Bronchial epithelial cell (primary cell): ENCODE measurements at places on chromosomes 5 and 9.

GRCh38 chr9:129702589-129703520, 37.4 kb downstream of the PRRX2 start:
- DNase-seq, result peak; percentile 74

GRCh38 chr5:56608217-56608925, 207.0 kb upstream of the MAP3K1 start:
- DNase-seq, result no peak

- no peak for DNase-seq
Measured at GRCh38 chr9:131436376-131436775, 42.5 kb downstream of the PRRC2B start.

- DNase-seq, result peak; percentile 29
Measured at GRCh38 chr5:53423724-53424123, 56.7 kb upstream of the FST start.

DNA sequence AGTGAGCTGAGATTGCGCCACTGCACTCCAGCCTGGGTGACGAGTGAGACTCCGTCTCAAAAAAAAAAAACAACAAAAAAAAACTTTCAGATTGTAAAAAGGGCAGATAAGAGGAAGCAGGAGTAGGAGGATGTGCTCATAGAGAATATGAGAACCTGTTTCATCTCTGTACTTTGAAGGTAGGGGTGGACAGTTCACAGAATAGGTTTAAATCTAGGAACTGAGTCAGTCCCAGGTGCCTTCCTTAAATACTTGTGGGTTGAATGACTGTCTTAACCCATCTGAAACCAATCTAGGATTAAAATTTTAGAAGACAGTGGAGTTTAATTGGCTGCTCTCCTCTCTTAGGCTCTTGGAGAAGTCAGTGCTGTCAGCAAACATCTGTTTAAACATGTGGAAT, 12.4 kb downstream of the POLK start:
- DNase-seq, result peak; percentile 9

DNA sequence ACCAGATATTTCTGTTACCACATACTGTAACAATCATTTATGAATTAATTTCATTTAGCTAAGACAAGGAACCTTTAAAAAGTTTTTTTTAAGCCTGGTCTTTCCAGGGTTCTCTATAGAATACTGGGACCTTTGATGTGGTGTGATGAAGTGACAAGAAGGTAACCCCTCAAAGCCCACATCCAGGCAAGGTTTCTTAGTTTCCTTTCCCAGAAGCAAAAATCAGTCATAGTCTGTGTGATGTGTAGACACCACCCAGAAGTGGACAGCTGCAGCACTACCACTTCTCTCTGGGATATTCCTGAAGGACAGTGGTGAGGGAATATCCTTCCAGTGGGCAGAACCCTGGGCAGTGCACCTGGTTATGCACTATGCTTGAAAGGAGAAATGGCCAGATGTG, 115.6 kb downstream of the TTC39B start:
- DNase-seq, result no peak

DNA sequence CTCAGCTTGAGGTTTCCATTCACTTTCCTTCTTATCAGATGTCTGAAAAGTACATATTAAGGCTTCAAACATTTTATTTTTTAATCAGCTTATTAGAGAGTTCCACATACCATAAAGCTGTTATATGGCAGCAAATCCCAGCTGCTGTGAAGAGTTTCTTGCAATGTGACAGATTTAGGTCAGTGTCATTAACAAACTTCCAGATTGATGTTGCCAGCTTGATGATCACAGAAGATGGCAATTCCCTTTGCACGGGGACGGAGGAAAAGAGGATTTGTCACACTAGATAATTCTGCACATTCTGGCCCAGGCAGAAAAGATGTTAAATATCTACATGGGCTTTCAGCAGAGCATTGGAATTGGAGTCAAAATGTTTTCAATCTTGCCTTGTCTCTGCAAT, 215.8 kb downstream of the BRINP1 start:
- no peak for DNase-seq

GRCh38 chr5:104363567-104363966, 801.0 kb upstream of the NUDT12 start:
- no peak for DNase-seq

GRCh38 chr9:36116593-36116992, 19.9 kb upstream of the GLIPR2 start:
- no peak for DNase-seq

- DNase-seq, result peak; percentile 81
Measured at GRCh38 chr5:10366310-10367272, 13.1 kb downstream of the MARCHF6 start.

- DNase-seq, result no peak
Measured at GRCh38 chr5:97494465-97494864, 311.4 kb upstream of the RIOK2 start.

DNA sequence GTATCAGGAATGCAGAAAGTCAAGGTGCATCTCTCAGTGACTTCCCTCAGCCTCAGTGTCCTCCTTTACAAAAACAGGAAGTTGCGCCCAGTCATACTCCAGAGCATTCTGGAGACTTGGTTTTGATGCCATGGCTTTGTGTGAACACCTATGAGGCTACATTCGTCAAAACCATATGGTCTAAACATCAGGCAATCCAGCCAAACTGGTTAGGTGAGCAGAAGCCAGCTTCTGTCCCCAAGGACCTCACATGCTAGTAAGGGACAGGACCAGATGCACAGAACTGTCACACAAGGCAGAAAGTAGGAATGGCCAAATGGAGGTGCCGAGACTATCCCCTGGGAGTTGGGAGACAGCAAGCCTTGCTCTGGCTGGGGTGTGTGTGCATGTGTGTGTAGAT, 217.2 kb downstream of the MELK start:
- no peak for DNase-seq

GRCh38 chr5:64826541-64826940, 57.8 kb downstream of the CWC27 start:
- no peak for DNase-seq

GRCh38 chr9:4923580-4924544, 61.2 kb upstream of the JAK2 start:
- DNase-seq, result peak; percentile 45

GRCh38 chr9:127360829-127361228, 36.1 kb upstream of the SLC2A8 start:
- DNase-seq, result peak; percentile 50

DNA sequence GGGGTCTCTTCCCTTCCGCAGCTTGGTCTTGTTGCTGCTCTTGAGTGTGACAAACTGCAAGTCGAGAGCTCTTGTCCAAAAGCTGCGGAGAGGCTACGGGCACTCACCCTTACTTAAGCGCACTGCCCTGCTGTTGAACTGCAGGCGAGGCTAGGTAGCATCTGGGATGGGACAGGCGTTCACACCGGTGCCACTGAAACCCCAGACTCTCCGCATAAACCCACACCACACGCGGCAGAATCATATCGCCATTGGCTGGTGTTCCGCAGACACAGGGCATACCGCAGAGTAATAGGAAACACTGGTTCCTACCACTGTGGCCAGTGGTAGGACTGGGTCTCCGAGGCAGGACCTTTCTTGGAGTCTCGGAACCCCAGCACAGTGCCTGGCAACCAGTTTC, 2.2 kb upstream of the NPR3 start:
- DNase-seq, result no peak

- peak; percentile 55 for DNase-seq
Measured at GRCh38 chr5:12023614-12024241, 119.5 kb upstream of the CTNND2 start.

GRCh38 chr9:129495620-129496472, 125.1 kb downstream of the C9orf50 start:
- peak; percentile 65 for DNase-seq

- DNase-seq, result no peak
Measured at GRCh38 chr5:93584596-93585040, 1.6 kb downstream of the NR2F1 start.

DNA sequence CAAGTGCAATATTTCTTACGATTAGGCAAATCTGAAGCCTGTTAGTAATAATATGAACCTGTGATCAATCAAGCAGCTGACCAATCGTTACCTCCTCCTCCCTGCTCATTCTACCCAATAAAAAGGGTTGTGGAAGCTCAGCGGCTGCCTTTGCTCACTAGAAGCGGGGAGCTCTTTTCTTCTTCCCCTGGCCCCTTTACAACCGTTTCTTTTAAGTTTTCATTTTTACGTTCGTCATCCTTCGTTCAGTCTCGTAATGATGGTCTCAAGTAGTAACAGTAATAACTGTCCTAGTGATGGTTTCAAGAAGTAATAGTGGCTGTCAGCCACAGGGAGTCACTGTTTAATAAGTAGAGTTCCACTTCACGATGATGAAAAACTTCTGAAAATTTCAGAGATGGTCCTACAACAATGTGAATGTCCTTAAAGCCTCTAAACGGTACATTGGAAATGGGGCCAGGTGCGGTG, 6.2 kb downstream of the UGT3A2 start:
- no peak for DNase-seq

DNA sequence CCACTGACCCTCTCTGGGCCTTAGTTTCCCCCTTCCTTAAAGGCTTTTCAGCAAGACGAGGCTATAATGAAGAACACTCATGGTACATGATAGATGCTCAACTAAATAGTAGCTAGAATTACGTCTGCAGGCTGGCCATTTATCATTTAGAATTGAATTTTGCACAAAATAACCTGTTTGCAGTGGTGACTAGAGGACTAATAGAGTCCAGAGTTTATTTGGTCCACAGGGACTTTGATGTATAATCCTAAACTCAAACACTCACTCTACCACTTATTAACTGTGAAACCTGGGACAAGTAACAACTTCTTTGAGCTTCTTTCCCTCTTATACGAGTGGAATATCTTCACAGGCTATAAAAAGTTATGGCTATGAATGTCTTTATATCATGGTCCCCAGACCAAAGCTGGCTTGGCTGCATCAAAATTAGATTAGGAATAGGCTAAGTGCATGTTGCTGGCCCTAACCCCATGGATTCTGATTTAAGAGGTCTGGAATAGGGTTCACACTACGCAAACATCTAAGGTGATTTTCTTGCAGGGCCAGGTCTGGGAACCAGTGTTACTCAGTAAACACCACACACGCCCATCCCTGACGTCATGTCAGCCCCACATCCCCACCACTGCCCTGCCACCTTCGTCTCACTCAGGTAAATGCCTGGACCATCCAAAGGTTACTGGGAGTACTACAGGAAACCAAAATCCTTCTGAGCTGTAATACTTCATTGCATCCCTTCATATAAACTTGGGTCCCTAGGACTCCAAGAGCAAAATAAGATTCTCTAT, 150.6 kb downstream of the FRMD3 start:
- no peak for DNase-seq

GRCh38 chr5:117892360-117892759, 1096.0 kb downstream of the DTWD2 start:
- DNase-seq, result no peak

DNA sequence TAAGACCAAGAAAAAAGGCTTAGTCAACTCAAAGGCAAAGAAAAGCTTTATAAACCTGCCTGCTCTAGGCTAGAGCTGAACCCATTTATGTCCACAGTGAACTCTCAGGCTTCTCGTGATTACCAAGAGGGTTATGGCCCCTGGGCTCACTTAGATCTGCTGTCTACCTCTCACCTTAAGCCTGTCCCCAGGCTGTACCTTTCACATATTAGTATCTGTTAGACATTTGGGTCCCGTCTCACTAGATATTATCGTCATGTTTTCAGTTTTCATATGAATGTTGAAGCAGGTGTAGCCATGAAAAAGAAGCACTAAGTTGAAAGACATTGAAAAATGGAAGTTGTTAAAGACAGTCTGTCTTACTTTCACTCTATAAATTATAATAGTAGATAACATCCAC, 75.2 kb upstream of the COX7C start:
- no peak for DNase-seq

DNA sequence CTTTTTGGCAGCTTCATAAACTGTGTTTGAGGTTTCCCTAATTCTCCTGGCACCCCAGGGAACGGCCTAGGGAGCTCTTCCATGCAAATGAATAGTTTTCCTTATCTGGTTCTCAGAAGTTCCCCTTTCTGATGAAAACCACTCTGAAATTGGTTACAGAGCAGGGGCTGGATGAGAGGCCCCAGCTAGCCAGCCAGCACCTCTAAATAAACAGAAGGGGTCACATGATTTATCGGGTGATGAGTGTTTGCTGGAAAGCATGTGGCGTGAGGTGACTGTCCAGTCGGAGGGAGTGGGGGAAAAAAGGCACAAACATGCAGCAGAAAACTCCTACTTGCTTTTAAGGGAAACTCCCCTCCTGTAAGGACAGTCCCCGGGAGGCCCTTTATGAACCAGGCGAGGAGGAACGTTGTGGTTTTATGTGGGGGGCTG, 261.2 kb upstream of the ANKRD55 start:
- DNase-seq, result no peak

GRCh38 chr5:71905834-71906711, 187.0 kb downstream of the CARTPT start:
- DNase-seq, result no peak

DNA sequence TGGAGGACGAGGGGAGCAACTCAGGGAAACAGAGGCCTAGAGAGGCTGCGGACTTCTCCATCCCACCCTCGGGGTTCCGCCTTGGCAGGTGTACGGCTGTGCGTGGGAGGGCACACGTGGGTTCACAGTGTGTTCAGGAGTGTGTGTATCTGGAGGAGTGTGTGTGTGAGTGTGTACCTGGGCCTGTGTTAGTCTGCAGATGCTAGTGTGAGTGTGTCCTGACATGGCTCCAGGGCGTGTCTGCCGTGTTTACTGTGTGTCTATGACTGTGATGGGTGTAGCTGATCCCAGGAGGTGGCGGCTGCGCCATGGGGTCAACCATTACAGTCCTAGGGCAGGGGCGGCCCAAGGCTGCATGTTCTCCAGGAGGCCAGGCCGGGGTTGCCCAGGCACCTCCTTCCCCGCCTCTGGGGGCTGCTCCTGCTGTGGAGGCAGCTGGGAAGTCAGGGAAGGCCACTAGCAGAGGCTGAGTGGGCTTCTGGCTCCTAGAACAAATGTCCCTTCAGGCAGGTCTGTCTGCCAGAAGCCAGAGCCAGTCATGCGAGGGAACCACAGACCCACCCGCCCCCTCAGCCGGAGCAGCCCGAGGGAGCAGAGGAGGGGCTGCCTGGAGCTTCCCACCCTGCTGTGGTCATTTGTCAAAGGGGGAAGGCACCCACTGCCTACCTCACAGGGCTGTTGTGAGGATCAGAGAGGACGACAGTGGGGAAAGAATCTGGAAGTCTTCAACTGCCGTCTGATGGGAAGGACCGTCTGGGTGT, 21.4 kb downstream of the CRB2 start:
- no peak for DNase-seq

DNA sequence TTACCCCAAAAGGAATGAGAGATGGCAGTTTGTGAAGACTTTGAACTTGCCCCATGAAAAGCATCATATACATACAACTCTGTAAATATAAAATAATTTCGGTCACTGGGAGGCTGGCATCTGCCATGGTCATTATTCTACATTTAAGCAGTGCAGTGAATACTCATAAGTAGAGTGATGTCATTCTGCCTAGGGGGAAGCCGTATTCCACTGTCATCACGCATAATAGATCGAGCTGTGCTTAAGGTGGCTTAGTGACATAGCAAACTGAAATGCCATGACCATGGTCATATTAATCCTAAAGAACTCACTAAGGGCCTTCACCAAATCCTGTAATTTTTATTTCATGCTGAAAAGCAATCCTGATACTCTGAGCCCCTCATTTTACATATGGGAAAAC, 42.4 kb upstream of the NR4A3 start:
- DNase-seq, result no peak

- no peak for DNase-seq
Measured at GRCh38 chr5:39413771-39414170, 11.0 kb downstream of the DAB2 start.
